NCI-H524 treated with DMSO at 0.1 percent for 48 hours (cell line): ENCODE measurements at places on chromosomes 7 and 10.

- DNase-seq = no peak
Observed at GRCh38 chr7:158111049-158111751, 476.4 kb downstream of the PTPRN2 start.

DNA sequence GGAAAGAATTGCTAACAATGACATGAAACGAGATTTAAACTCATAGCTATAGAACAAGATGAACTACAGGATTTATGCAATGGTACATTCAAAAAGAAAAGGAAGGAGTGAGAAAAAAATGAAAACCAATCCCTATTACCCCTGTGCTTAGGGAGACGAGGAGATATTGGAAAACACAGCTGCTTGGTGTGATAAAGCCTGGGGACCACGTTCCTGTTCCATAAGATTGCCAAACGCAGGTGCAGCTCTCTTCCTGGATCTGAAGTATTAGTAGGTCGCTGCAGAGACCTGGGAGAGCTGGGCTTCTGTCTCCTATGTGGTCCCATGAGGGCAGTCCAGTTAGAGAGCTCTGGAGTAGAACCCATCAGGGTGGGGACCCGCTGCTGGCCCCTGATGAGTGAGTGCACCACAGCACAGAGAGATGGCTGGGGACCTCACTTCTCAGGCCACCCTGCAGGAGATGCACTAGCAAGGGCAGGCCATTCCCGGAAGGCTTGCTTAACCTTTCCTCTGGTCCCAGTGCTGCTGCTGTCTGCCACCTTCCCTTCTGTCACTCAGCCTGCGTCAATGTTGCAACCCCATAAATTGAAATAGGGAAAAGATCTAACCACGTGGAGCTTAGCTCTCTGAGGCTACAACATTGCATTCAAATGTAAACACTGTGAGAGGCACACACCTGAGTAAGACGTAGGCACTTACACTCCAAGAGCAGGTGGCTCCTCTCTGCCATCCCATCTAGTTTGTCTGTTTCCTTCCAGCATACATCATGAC is 57.9 kb downstream of the MTPN start:
- DNase-seq = no peak

- no peak for DNase-seq
Observed at GRCh38 chr7:124790645-124791044, 25.1 kb upstream of the GPR37 start.

DNA sequence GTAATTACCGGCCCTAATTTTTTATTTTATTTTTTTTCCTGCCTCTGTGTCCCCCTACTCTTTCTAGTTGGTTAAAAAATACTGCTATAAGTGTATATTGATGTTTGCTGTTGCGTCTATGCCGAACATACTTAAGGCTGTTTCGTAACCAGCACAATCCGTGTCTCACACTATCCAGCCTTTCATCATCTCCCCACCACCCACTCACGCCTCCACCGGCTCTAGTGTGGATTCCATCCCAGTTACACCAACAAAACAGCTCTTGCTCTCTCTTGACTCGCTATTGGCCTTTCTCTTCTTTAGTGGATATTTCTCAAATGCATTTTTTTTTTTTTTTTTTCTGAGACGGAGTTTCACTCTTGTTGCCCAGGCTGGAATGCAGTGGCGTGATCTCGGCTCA is 70.1 kb upstream of the CAMK1D start:
- DNase-seq = no peak

DNA sequence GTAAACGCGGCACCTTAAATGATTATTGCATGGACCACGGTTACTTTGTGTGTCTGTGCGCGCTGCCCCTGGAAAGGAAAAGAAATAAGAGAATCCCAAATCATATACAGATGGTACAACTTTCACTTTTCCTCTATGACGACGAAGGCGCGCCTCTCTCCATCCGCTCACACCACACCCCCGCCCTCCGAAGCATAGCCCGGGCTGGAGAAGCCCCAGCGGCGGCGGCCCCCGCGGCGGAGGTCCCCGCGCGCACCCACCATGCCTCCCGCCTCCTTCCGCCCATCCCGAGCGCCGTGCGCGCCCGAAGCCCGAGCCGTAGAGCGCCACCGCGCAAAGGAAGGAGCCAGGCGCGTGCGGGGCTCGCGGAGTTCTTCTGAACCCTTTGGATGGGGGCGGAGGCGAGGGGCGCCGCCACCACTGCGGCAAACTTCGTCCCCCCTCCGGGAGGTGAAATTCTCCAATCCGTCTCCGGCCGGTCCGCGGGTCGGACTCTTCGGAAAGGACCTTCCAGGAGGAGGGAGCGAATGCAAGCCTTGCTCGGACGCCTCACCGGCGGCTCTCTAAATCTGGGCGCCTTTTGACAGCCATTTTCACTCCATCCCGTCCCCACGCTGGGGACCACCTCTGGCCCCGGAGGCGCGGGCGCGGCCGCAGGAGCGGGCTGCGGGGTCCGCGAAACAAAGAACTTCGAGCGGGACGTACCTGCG is 588 bp downstream of the GLI3 start:
- DNase-seq = no peak

GRCh38 chr7:140571538-140572122 is 69.0 kb downstream of the DENND2A start:
- no peak for DNase-seq

- DNase-seq = no peak
Observed at GRCh38 chr7:22640269-22640668, 86.7 kb upstream of the IL6 start.

- no peak for DNase-seq
Observed at GRCh38 chr7:26127411-26127810, 24.6 kb upstream of the NFE2L3 start.

GRCh38 chr10:12826800-12827372 is 174.6 kb downstream of the CCDC3 start:
- no peak for DNase-seq

- no peak for DNase-seq
Observed at GRCh38 chr7:109092268-109092667, 522.6 kb downstream of the DNAJB9 start.

DNA sequence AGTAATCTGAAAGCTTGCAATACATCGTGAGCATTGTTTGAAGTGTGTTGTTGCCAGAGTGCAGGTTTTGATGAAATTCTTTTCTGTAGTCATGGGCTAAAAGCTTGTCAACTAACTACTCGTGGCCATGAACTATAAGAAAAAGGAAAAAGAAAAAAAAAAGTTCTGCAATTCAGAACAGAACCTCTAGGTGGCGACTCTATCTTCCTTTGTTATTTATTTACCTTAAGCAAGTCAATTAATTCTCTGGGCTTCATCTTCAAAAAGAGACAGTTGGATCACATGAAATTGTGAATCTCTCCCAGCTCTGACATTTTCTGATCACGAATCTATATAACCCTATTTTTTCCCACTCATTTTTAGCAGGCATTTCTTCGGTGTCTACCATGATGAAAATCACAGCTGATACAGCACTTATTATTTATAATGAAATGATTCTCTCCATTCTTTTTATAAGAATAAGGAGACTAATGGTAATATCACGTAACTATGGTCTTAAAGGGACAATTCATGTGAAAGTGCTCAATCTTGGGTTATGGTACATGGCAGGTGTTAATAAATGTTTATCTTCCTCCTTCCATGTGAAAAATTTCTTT is 18.8 kb downstream of the TMEM196 start:
- peak; percentile 23 for DNase-seq

DNA sequence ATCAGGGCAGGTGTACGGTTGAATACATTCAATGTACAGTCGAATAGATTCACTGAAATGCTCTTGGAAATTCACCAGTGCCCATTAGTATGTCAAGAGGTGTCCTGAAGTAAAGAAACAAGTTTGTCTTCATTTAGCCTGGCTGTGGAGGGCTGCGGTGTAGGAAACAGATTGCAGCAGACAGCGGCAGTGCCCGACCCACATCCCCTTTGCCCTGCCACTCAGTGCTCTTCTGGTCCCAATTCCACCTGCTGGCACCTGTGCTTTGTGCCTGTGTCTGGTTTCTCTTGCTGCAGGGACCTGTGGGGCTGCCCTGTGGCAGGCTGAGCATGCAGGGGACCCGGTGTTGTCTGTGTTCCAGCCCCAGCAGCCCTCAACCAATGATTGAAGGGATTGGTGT is 183.7 kb downstream of the RPS24 start:
- no peak for DNase-seq

DNA sequence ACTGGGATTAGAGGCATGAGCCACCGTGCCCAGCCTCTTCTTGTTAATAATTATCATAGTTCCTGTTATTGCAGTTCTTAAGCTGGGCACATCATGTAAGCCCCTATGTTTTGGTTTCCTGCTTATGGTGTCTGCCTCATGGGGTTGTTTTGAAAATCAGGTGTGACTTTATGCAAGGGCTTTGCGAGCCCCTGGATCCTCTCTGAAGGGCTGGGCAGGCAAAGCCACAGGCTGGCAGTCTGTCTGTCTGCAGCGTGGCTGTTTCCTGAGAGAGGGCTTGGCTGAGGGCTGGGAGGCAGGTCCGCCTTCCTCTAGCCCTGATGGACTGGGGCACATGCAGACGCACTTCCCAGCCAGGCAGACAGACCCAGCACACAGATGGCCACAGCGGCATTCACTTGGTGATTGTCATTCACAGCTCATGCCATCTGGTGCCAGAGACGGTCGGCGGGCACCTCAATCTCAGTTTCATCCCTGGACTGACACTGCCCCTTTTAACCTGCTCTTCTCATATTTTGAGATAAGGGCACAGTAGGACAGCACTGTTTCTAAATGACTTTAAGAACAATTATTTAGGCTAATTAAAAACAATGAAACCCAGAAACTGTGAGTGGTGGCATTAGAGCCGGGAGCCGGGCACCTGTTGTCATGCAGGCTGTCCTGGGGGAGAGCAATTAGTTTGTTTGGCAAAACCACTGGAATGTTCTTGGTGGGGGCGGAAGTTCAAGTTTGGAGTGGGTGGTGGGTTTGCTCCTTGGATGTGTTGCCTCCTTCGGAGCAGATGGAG is 35.5 kb downstream of the RBM20 start:
- peak; percentile 16 for DNase-seq

DNA sequence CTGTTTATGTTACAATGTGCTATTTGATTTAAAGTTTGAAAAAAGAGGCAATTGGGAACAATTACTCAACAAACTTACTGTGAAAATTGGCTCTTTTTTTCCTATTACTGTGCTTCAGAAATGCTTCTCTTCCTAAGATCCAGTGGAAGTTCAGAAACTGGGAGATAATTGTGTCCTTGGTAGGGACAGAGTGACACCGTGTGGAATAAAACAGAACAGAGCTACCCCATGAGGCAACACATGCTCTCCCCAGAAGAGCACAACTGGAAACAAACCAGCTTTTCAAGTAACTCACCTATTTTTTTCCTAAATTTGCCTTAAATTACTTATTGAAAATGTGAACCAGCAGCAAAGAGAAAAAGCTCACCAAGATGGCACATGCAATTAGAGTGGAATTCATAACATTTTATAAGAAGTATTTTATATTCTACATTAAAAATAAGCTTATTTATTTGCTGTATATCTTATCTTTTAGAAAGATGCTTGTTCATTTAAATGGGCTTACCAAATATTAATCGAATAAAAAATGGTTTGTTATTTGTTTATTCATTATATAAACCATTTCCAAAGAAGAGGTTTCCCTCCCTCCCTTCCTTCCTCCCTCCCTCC is 346.1 kb upstream of the ANKRD30A start:
- no peak for DNase-seq

DNA sequence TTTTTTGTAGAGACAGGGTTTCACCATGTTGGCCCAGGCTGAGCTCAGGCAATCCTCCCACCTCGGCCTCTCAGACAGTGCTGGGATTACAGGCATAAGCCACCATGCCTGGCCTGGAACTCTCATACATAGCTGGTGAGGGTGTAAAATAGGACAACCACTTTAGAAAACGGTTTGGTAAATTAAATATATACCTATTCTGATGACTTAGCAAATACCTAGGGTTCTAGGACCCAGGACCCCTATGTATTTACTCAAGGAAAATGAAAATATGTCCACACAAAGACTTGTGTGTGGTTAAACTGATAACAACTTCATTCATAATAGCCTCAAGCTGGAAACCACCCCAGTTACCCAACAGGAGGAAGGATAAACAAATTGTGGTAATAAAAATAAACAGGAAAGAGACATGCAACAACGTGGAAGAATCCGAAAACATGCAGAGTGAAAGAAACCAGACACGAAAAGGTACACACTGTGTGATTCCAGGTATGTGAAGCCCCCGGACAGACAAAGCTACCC is 52.7 kb downstream of the CARD11 start:
- DNase-seq = no peak

DNA sequence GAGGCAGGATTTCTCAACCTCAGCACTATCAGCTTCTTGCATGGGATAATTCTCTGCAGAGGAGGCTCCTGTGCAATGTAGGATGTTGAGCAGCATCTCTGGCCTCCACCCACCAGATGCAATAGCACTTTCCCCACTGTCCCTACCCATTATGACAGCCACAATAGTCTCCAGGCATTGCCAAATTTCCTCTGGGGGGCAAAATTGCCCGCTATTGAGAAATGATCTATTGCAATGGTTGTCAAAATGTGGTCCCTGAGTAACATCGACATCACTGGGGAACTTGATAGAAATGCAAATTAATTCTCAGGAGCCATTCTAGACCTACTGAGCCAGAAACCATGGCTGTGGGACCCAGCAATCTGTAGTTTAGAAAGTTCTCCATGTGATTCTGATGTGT is 7.0 kb downstream of the KCNK18 start:
- DNase-seq = no peak

GRCh38 chr7:69996121-69996520 is 397.8 kb downstream of the AUTS2 start:
- DNase-seq = no peak

GRCh38 chr7:26549281-26549944 is 257.8 kb downstream of the SNX10 start:
- no peak for DNase-seq

DNA sequence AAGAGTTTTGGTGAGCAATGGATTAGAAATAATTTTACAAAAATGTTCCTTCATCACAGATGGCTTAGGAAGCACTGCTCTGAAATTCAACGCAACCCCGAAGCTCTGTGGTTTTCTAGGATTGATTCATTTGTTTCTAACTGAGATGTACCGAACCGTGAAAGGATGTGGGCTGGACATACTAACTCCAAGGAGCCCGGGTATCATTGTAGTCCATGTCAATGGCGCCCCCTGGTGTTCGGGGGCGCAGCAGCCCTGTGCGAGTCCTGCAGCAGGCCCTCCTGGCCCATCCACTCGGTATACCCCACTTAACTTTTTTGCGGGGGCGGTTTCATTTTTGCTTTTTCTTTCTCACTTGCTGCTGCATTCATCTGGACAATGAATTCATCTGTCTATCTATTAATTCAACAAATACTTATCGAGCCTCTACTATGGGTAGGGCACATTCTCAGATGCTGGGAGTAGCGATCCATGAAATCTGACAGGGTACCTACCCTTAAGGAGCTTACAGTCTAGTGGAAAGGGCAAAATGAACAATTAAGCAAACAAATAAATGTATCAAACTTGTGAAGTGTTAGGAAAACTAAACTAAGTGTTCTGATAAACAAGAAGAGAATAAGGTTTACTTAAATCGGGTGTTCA is 25.2 kb upstream of the ITPRID1 start:
- DNase-seq = peak; percentile 17
